ENCODE measurements at places on chromosomes 7 and 10.

- DNase-seq, result no peak
These were observed 305.1 kb upstream of the IMMP2L start for GRCh38 chr7:111867348-111867931.

DNA sequence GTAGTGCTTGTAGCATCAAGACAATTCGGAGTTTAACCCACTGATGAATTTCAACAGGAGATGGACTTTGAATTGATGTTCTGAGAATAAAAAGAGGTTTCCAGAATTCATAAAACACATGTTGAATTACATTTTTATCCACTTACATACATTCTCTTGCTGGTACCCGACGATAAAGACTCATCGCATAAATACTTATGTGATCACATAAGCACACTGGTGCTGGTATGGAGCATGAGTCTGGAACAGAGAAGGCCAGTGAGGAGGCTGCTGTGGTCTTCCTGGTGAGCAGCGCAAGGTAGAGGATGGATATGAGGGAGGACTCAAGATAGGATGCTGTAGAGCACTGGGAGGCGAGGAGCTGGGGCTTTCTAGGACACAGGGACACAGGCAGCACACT lies 109.0 kb downstream of the RNF216 start:
- no peak for DNase-seq

DNA sequence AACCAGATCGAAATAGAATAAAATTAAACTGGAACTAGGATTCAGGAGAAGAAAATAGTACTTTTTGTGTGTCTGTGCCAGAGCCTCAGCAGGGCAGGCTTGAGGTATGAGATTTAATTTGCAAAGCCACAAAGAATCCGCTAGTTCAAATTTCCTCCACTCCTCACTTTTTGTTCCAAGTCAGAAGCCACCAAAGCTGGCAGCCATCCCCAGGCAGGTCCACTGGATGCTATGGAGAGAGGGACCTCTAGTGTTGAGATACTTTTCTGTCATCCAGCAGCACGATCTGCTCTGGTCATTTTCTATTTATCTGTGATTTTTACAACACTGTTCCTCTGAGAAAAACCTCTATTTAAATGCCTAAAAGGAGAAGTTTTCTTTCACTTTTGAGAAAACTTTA lies 147.9 kb upstream of the FRMD4A start:
- no peak for DNase-seq

- no peak for DNase-seq
These were observed 167.7 kb downstream of the DGKB start for GRCh38 chr7:14734839-14735321.

GRCh38 chr10:22962817-22963216 lies 35.0 kb downstream of the ARMC3 start:
- no peak for DNase-seq

DNA sequence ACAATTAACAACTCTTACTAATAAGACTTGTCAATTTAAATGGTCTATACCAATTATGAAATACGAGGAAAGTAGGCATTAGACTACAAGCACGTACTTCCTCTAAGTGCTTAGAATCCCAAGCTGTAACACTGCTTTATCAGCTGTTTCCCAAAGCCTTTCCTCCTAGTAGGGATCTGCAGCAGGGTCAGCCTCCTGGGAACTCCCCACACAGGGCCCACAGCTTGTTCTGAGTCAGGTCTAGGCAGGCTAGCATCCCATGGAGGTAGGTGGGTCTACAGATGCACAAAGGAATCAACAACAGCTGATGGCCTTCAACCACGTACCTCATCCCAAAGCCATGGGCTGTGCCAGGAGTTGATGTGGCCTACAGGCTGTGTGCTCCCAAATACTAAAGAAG lies 14.7 kb downstream of the MMS19 start:
- no peak for DNase-seq

DNA sequence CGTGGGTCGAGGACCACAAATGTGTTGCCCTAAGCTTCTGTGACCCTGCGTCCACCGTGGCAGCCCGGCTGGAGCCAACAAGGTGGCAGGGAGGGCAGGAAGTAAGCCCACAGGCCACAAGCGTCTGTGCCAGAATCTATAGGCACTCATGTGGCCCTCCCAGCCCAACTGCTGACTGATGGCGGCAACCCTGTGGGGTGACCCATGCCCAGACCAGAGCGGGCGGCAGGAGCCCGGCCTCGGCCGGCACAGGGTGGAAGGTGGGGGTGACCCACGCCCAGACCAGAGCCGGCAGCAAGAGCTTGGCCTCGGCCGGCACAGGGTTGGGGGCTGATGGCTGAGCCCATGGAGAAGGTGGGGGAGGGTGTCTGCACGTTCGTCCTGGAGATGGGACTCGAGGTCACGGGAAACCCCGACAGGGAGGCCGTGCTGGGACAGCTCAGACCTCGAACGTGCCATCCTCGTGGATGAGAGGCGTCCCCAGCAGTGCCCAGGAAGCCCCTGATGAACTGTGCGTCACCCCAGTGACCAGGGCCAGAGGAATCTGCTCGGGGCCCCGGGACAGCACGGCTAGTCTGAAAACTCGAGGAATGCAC lies 181.0 kb downstream of the ELFN1 start:
- DNase-seq, result no peak

Data from effector memory CD4-positive, alpha-beta T cell (primary cell).